Left ventricle myocardium inferior (tissue), 1 donor: ENCODE measurements at places on chromosomes 5 and 9.

DNA sequence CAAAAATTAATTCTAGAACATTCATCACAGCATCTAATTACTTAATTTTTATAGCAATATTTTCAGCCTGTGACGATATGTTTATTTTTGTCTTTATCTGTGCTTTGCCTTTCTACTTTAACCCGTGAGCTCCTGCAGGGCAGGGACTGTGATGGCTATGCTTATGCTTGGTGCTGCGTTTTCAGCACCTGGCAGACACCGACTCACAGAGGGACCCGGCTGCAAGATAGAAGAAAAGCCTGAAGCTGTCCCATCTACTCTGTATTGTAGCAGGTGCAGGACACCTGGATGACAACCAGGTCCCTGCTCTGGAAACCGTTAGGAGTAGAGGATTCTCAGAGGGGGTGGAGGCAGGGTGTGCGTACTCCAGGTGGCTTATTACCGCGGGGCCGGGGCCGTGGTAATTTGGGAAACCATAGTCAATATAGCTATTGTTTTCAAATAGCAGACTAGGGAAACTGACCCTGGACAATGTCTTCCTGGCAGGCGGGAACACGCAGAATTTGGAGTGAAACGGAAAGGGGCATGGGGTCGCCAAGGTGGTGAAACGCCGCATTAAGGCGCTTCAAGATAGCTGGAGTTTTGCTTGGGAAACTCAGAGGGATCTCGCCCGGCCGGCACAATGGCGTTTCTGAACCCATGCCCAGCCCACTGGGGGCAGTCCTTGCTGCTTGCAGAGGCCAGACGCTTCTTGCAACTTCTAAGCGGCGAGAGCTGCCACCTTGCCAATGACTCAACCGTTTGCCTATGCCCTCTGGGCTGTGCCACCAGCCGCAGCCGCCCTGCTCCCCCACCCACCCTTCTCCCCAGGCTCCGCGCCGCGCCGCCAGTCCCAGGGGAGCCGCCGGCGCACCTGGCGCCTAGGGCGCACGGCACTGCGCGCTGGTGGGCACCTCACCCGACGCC lies 140.1 kb upstream of the PALM2AKAP2 start:
- DNase-seq = peak; percentile 24

- no peak for DNase-seq
Observed at GRCh38 chr9:137989156-137989555, 111.6 kb downstream of the CACNA1B start.

- peak; percentile 51 for DNase-seq
Observed at GRCh38 chr5:170278611-170279458, 18.7 kb downstream of the LCP2 start.

- no peak for DNase-seq
Observed at GRCh38 chr5:138448481-138449398, 9.9 kb downstream of the REEP2 start.

GRCh38 chr5:958701-959571 lies 49.7 kb upstream of the NKD2 start:
- no peak for DNase-seq

- DNase-seq = no peak
Observed at GRCh38 chr5:39955156-39955555, 530.4 kb upstream of the DAB2 start.

GRCh38 chr5:143316844-143317631 lies 86.4 kb downstream of the NR3C1 start:
- no peak for DNase-seq

DNA sequence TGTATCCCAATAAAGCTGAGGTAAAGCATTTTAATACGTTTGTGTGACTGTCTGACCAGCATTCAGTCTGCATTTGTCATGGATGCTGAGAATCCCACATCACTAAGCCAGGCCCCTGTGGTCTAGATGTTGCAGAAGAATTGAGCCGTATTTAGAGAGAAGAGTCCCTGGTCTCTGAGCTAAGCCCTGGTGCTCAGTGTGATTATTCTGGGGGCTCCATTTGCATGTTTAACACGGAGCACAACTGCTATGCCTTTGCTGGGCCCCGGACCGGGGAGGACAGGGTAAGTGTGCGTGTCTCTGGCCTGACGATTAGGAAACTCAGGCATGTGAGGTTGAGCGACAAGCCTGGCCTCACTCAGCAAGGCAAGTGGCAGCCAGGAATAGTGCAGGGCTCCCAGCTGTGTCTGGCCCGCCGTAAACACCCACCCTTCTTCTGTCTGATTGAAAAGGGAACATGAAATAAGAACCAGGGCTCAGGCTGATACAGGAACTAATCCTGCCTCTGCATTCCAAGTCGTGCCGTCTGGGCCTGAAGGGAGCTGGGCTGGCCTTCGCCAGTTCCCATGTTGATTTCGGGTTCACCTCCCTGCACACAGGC lies 22.3 kb downstream of the FAM78A start:
- DNase-seq = peak; percentile 77
